CD4-positive, alpha-beta T cell treated with Interleukin-12 subunit alpha and Interleukin-12 subunit beta, for 1 hour (primary cell): ENCODE measurements at places on chromosomes 5 and 9.
A peak's percentile ranks its signal among the peaks of the same experiment; 100 is the strongest.

DNA sequence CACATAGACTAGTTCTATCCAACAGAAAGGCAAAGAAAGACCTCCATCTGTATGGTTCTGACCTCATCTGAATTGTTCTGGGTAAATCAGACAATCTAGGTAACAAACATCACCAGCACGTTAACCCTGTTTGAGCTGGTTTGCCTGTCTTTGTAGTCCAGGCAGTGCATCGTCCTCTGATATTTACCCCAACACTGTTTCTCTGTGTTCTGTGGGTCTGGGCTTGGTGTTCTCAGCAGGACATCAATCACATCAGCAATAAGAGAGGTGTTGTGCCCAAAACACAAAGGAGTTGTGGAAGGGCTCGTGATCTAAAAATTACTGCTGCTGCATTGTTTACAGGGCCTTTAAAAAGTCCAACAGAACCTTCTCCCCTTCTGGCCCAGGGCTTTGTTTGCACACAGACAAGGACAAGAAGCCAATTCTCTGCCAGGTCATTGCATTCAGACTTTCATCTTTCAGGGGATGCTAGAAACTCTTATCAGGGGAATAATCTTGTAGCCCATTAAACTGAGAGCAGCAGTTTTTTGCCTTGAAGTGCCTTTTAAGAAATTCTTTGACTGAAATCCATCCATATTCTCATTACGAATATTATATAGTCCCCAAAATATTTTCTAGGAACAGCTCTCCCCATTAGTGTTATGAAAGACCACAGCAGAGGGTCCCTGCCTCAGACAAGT, 30.5 kb upstream of the MAP1B start:
- no peak for DNase-seq

GRCh38 chr5:102860035-102860434, 104.9 kb downstream of the PAM start:
- DNase-seq = no peak

- DNase-seq = no peak
Measured at GRCh38 chr5:172437445-172438318, 16.6 kb downstream of the SH3PXD2B start.

- no peak for DNase-seq
Measured at GRCh38 chr5:53350991-53351770, 129.2 kb upstream of the FST start.

- DNase-seq = no peak
Measured at GRCh38 chr5:33272288-33272687, 168.5 kb upstream of the TARS1 start.

DNA sequence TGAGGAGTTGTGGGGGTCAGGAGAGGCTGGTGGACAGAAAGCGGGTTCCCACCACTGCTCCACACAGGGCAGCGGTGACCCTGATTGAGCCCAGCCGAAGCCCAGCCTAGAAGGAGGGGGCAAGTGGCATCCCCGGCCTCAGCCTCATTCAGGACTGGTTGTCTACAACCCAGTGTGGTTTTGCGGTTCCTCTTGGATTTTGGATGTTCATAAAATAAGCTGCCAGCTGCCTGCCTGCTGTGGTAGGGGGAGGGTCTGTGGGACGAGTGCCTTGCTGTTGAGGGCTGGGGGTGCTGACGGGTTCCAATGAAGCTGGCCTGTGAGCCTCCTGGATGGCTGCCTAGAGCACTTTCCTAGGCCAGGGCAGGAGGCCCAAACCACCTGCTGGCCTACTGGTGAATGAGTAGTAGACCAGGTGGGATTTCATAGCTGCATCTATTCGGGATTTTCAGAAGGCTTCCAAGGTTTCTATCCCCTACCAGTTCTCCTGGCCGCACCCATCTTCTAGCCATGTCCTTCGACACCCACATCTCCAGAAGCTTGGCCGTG, 102.4 kb downstream of the NDFIP1 start:
- DNase-seq = no peak

- no peak for DNase-seq
Measured at GRCh38 chr9:37370968-37371563, 51.4 kb upstream of the GRHPR start.

- peak; percentile 47 for DNase-seq
Measured at GRCh38 chr5:151097820-151098767, 17.3 kb upstream of the TNIP1 start.

DNA sequence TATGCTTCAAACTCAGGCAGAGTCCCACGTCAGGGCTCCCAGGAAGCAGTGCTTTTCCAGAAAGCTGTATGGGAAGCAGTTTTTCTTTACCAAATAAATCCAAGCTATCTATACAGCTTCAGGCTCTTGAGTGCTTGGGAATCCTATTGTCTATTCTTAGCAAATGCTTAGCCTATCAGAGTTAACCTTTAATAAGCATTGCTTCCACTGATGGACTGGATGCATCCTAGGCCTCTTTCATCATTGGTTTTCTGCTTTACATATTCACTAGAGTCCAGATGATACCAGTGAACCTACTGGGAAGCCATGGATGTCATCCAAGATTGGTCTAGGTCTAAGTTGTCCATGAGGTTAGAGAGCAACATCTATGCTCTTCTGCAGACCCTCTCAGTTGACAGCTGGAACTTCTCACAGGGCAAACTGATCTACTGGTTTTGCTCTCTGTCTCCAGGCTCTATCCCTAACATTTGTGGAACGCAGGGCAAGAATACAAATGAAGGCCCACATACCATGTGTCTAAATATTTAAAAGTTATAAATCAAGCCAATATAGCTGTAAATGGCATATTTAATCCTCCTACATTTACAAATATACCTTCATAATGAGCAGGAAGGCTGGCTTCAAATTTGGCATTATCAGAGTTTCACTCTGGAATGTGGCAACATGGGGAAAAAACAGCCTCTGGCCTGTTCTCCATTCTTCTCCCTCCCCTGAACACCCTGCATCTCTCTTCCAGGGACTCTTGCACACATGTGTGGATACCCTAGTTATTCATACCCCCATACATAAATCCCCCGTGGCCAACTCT, 49.8 kb upstream of the PLPP1 start:
- no peak for DNase-seq

- DNase-seq = no peak
Measured at GRCh38 chr9:95382433-95382832, 64.9 kb upstream of the FANCC start.

GRCh38 chr5:138844125-138844461, 31.0 kb downstream of the LRRTM2 start:
- no peak for DNase-seq
